H1 (cell line): ENCODE measurements at places on chromosomes 11 and 22. TPM values are rescaled to one million over a fixed set of nuclear protein-coding genes. Genes with fewer than 3 reads are reported as not detected.

GRCh38 chr11:2189938-2190656 is 18.5 kb upstream of the TH start:
- no peak for DNase-seq

DNA sequence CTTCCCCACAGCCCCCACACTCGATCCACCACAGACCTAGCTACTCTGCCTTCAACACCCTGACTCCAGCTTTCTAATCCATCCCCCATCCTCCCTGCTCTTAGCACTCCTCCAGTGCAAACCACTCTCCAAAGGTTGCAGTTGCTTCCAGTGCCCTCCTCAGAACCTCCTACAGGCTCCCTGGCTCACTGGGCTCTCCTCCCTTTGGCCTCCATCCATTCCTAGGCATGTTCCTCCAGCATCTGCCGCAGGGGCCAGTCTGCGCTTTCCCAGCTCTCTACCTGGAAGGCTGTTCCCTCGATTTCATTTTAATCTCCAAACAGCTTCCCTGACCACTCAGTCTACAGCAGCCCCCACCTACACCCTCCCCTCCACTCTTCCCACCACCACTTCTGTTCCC is 133.8 kb downstream of the SPATA19 start:
- DNase-seq = no peak

The ARRB1 gene
- 24.1 and 31.8 TPM in 2 replicates for total RNA-seq

GRCh38 chr11:114348200-114349191 is 51.8 kb downstream of the C11orf71 start:
- peak; percentile 34 for DNase-seq

DNA sequence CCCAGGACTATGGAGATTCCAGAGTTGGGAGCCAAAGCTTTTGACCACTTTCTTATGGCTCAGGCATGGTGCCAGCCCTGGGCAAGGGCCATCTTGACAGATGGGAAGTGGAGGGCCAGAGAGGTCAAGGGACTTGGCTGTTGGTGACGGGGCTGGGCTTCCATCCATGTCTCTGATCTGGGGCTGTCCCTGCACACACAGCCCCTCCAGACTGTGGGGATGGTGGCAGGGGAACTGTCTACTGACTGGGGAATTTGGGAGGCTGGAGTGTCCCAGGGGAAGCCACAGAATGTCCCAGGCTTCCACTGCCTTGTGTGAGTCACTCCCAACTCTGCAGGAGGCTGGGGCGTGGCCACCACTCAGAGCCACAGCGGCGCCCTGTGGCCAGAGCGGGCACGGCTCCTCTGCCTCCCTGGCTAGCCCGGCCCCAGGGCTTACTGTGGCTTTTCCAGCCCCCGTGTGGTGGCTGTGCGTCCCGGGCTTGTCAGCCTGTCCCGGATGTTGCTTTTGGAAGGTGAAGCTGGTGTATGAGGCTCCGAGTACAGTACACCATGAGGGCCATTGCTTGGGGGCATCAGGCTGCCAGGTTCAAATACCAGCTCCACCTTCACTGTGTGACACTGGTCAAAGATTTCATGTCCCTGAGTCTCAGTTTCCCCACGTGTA is 19.6 kb downstream of the C22orf23 start:
- peak; percentile 98 for DNase-seq
